ENCODE measurements at places on chromosomes 1 and 21.

- DNase-seq = no peak
Measured at GRCh38 chr1:74470936-74471335, 41.5 kb downstream of the LRRC53 start.

DNA sequence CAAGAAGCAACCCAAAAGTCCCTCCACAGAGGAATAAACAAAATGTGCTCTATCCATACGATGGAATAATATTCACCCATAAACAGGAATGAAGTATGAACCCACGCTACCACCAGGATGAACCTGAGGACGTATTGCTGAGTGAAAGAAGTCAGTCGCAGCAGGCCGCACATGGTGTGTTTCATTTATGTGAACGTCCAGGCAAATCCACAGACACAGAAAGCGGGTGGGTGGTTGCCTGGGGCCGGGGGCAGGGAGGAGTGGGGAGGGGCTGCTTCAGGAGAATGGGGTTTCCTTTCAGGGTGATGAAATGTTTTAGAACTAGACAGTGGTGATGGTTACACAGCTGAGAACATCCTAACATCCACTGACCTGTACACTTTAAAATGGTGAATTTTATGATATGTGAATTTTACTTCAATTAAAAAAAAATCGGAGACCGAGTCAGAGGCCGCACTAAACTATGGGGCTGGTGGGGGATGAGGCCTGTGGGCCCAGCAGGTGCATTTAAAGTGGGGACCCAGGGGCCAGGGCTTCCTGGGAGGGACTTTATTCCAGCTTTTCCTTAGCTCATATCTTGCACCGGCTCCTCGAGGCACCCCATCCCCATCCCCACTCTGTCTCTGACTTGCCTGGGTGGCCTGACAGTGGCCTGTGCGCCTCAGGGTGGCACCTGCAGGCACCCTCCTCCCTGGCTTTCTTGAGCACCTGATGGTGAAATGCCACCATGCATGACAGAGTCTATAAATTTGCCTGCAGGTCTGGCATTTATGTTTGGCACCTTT is 392.6 kb upstream of the VAMP3 start:
- no peak for DNase-seq

- no peak for DNase-seq
Measured at GRCh38 chr1:67514300-67514699, 84.1 kb upstream of the SERBP1 start.

DNA sequence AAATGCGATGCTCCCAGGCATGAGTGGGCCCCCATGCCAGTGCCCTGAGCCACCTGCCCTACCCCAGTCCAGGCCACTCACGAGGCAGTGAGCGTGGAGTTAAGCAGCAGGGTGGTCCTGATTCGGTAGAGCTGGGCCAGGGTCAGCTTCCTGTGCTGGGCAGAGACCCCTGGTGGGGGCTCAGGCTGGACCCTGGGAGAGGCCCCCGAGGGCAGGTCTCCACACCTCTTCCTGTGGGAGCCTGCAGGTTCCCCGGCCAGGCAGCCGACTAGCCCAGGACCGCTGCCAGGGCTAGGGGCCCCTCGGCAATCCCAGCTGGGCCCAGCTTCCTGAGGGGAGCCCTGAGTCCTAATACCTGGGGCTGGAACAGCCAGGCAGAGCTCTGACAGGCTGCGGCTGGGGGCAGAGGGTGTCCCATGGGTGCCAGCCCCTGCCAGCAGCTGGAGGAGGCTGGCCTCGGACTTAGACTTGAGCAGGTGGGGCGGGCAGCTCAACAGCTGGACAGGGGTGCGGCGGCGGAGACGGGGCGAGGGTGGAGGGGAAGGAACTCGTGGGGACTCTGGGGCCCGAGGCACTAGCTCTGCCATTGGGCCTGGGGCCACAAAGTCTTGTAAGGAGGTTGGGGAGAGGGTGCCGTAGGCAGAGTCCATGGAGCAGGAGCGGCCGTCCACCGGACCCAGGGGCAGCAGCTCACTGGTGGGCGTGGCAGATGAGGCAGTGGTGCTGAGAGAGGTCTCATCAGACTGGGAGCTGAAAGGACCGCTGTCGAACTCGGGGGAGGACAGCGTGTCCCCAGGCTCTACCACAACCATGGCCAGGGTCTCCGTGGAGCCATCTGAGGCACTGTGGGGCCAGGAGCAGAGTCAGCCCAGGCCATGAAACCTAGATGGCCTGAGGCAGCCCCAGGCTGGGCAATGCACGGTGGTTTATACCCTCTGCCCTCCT is 2.0 kb upstream of the TNFRSF25 start:
- no peak for DNase-seq

- DNase-seq = no peak
Measured at GRCh38 chr1:168504064-168504837, 39.5 kb downstream of the XCL2 start.

DNA sequence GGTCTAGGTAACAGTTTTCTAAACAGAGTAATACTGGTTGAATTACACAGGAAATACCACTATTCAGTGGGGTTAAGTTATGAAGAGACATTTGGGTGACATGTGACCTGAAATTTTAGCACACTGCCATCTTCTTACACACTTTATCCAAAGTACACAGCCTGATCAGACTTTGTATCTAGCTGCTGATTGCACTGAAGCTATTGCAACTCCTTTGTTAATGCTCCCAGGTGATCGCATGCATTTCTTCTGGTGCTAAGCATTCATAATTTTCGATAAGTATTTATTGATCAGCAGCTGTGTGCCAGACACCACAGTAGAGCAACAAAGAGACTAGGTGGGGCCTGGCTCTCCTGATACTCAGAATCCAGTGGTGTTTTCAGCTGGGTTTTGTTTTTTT is 52.4 kb downstream of the AK4 start:
- DNase-seq = no peak

GRCh38 chr1:155929057-155929456 is 5.2 kb downstream of the KHDC4 start:
- DNase-seq = no peak

DNA sequence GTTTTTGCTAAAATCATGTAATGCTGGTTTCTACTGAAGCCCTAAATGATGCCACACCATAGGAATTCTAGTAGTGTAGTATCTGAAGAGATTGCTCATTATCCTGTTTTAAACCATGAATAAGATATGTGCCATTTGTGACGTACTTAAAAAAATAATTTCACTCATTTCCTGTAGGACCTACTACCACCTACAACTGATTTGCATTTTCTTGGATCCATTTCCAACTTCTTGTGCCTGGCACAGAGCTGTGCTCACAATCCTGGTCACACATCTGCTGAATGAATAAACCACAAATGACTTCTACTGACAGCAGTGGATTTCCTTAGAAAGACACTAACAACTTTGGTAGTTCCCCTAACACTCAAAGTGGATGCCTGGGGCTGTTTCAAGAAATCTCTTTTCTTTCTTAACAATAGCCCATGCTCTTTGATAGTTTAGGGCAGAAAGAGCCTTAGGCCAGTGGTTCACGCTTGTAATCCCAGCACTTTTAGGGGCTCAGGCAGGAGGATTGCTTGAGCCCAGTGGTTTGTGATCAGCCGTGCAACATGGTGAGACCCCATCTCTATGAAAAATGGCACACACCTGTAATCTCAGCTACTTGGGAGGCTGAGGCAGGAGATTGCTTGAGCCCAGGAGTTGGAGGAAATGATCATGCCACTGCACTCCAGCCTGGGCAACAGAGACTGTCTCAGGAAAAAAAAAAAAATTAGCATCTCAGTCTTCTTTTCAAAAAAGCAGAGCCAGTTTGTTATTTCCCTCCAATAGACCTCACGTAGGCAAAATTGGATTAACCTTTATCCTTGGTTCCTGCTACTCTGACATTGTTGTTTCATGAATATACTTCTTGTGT is 13.0 kb upstream of the BATF3 start:
- no peak for DNase-seq

DNA sequence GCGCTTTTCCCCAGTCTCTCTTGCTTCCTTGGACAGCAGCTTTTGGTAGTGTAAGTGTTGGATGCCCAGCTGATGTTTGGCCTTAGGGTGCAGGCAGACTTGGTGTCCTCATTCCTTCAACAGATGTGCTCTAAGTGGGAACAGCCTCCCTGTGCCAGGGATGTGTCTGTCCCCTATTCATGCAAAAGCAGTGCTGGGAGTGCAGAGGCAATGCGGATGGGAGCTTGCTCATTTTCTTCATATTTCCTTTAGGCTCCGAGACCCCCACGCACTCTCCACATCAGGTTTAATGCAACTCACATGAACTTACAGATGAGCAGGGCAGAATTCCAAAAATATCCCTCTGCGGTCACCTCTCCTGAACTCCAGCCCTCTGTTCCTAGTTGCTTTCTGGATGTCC is 96.1 kb downstream of the IER5 start:
- DNase-seq = no peak

DNA sequence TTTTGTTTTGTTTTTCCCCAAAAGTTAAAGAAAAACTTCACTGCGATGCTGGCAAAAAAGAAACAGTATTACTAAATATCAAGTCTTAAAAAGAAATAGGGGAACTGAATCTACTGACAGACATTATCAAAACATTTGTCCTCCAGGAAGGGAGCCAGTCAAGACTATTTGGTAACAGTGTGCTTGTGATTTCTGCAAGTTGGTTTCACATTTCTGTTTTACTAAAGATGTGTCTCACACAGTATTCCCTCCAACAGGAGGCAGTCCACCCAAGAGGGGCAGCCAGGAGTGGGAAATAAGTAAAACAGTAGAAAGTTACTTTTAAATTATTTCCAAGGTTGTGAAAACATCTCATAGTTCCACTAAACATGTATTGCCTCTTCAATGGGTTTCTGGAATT is 74.4 kb upstream of the SDC3 start:
- DNase-seq = no peak

DNA sequence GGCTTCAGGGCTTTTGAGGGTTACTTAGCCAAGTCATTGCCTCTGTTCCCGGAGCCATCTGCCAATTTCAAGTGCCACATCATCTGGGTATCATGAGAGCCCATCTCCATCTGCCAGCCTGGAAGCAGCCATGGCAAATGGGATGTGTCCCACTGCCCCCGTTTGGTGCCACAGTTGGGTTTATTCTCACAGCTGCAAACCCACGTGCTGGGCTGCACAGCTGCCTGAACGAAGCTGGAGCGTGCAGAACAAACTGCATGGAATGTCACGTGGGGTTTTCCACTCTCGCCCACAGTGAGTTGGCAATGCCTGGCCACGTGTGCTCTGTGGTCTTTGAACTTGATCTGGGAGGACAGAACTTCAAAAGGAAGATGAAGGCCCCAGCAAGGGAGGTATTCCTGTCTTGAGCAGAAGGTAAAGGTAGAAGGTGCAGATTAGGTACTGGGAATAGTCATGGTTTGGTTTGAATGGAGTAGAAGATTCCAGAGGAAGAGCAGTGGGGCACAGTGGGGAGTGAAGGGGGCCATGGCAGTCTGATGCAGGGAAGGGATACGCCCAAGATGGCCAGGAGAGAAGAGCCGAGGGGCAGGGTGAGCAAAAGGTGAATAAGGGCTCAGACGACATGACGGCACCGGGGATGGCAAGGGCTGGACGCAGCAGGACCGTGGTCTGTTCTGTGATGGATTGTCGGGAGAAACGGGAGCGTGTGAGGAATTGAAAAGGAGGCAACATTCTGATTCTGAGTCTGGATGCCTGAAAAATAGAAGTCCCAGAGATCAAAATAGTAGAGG is 222.0 kb downstream of the KAZN start:
- DNase-seq = no peak

DNA sequence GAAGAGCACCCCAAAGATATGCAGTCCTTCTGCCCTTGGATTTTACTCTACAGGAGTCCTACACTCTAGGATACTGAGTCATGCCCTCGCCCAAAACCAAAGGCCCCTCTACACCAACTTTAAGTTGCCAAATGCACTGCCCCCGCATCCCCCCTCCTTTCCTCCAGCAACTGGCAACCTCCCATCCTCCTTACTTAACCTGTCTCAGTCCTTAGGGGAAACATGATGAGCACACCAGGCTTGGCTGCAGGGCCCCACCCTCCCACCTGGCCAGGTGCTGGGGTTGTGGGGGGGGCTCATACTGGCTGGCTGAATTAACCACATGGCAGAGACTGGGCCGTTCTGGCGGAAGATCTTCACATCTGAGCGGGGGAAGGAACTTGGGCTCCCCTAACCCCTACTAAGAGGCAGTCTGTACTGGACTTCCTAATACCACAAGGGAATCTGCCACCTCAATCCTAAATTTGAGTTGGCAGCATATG is 1.2 kb downstream of the HDGF start:
- no peak for DNase-seq

- DNase-seq = no peak
Measured at GRCh38 chr1:118751166-118751565, 237.0 kb downstream of the TBX15 start.

DNA sequence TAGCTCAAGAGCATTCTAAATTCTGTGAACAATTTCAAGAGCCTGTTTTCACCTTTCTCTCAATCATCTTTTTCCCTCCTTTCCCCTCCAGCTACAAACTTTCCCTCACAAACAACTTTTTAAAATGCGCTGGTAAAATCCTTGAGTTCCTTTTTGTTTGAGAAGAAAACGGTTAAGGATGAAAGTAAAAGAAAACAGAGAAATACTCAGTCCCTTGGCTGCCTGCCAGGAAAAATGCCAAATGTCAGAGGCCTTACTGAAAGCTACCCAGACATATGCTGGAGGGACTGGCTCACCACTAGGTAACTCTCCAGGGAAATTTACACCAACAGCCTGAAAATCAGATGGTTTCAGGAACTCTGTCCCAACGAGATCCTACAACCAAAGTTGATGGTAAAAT is 11.0 kb upstream of the SERBP1 start:
- no peak for DNase-seq

- DNase-seq = no peak
Measured at GRCh38 chr1:62247391-62248168, 52.9 kb downstream of the L1TD1 start.

DNA sequence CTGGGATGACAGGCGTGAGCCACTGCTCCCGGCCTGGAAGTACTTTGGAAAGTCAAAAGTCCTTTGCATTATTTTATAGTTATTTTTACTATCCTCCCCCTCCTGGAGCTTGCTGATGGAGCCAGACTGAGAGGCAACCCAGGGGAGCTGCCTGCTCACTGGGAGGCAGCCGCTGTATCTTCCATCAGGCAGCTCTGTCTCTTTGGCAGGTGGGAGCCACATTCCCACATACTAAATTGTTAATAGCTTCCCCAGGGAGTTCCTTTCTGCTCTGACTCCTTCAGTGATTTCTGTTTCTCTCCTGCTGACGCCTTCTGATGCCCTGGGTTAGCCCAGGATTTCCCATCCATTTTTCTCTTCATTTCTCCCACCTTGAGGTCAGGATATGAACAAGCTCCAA is 4.9 kb upstream of the OPRD1 start:
- DNase-seq = no peak

GRCh38 chr1:159996653-159997052 is 35.1 kb downstream of the PIGM start:
- no peak for DNase-seq

DNA sequence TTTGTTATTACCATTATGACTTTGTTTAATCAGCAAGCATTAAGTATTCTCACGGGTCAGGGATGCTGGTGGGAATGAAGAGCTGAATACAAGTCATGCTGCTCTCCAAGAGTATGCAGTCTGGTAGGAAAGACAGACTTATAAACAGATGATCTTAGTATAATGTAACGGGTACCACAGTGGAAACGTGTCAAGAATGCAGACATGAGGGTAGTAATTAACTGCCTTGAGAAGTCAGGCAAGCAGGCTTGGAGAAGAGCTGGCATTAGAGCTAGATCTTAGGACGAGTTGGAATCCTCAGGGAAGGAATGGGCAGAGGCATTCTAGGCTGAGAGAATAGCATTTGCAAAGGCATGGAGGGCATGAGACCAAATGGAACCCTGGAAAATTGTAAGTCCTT is 19.7 kb downstream of the FAM76A start:
- DNase-seq = peak; percentile 4
